Left kidney (tissue), 8 donors: ENCODE measurements at places on chromosomes 12 and 14. TPM values are rescaled to one million over a fixed set of nuclear protein-coding genes. Genes with fewer than 3 reads are reported as not detected.

TFCP2 gene
- 62.7 TPM for polyA plus RNA-seq

FGF6 gene
- polyA plus RNA-seq = not detected

RD3L gene
- not detected for polyA plus RNA-seq

GPR137C gene
- polyA plus RNA-seq = 12.3 TPM

SERPINA5 gene
- polyA plus RNA-seq = 13.5 TPM
